NCI-H526 treated with DMSO at 0.1 percent for 48 hours (cell line): ENCODE measurements at places on chromosomes 2 and 18.

- DNase-seq: no peak
These were observed 783.6 kb upstream of the ACVR2A start for GRCh38 chr2:147061269-147061668.

GRCh38 chr2:110854355-110855081 is 122.1 kb downstream of the ACOXL start:
- peak; percentile 46 for DNase-seq

DNA sequence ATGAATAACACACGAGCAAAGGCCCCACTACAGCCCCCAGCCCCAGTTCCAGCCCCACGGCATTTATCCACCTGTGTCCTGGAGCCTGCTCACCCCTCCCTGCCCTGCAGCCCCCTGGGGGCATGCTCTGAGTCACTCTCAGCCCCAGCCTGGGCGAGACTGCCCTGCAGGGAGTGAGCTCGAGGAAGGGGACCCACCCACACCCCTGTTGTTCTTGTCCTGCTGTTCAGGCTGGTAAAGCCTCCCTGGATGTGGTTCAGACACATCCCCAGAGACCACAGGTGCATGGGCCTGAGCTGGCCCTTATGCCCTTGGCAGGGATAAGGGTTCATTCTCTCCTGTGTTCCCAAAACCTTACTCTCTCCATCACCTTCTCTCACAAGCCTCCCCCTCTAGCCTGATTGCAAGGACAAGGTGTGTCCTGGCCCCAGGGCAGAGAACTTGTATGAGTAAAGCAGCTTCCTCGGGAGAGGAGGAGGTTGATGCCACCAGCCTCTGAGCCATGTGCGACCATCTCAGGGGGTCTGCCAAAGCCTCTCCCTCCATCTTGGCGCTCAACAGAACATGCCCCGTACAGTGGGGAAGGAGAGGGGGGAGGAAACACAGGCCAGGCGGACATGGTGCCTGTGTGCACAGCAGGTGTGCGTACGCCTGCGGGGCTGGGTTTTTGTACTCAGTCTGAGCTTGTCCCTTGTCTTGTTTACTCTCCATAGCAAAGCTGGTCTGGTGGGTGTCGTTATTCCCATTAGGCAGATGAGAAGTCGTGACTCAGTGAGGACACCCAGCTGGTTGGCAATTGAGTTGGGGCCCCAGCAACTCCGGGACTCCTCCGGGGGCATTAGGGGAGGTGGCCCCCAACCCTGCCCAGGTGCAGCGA is 64.4 kb downstream of the CIB4 start:
- DNase-seq: no peak

GRCh38 chr2:86064006-86064405 is 41.7 kb downstream of the POLR1A start:
- no peak for DNase-seq

DNA sequence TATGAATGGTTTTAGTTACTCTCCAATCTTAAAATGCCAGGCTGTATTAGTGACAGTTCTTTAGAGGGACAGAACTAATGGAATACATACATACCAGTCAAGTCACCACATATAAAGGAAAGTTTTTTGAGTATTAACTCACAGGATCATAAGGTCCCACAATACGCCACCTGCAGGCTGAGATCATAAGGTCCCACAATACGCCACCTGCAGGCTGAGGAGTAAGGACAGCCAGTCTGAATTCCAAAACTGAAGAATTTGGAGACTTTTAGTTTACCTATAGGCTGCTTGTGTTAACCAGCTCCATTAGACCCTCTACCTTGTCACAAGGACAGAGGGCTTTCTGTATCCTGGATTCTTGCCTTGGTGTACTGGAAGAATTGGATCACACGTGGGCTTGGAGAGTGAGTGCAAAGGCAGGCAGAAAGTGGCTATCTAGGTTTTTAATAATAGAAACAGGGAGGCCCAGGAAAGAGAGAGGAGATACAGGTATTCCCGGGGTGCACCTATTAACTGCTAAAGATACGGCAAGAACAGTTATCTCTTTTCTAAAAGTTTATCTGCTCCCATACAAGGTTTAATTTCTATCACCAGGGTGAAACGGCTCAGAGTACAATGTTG is 234.9 kb upstream of the CYRIA start:
- peak; percentile 10 for DNase-seq

GRCh38 chr2:230266638-230267037 is 41.1 kb downstream of the SP140 start:
- DNase-seq: no peak

- DNase-seq: no peak
These were observed 14.9 kb upstream of the ZNF385B start for GRCh38 chr2:179876266-179876665.

DNA sequence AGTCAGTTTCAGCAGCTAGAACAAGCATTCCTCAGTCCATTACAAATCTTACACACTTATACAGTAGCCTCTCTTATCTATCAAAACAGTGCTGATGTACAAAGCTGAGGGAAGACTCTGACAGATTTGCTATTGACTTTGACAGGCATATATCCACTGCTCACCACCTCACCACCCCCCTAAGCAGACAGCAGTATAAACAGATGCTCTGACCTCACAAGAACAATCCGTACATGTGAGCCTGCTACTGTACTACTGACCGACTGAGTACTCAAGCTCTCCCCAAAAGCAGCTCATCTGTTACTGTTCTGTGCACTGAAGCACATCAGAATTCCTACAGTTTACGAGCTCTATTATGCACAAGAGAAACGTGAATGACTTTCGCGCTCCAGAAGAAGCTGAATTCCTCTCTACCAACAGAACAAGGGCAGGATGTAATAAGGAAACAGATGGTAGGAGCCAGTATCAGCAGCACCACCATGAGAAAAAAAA is 95.6 kb upstream of the PDE1A start:
- DNase-seq: peak; percentile 67
